Subcutaneous preadipocyte (primary cell): ENCODE measurements at places on chromosomes 4 and X. TPM values are rescaled to one million over a fixed set of nuclear protein-coding genes. Genes with fewer than 3 reads are reported as not detected.

The NEIL3 gene
- 8.5 and 10.8 TPM in 2 replicates for total RNA-seq

The COPS4 gene
- total RNA-seq: 103 and 107 TPM in 2 replicates

The MAML3 gene
- total RNA-seq: 2.9 and 3.3 TPM in 2 replicates

The CLCN5 gene
- 7.7 and 11.3 TPM in 2 replicates for total RNA-seq

The UNC5C gene
- under 0.01 TPM in 2 replicates for total RNA-seq

The S100P gene
- total RNA-seq: 0.20 TPM in 1 of 2 replicates, not detected in the other

The CXCL6 gene
- total RNA-seq: 0.59 and 6.2 TPM in 2 replicates

The ASB9 gene
- total RNA-seq: 2.2 and 2.6 TPM in 2 replicates

The SPOCK3 gene
- total RNA-seq: not detected in 2 replicates

The RAB40A gene
- total RNA-seq: 0.37 and 0.39 TPM in 2 replicates

The TASL gene
- not detected in 2 replicates for total RNA-seq

The NFXL1 gene
- 7.3 and 8.6 TPM in 2 replicates for total RNA-seq

The AFF2 gene
- under 0.01 and 0.37 TPM in 2 replicates for total RNA-seq

The INTS6L gene
- 2.2 and 2.6 TPM in 2 replicates for total RNA-seq

The USP11 gene
- 24.8 and 28.7 TPM in 2 replicates for total RNA-seq

The NMU gene
- total RNA-seq: not detected in 2 replicates

The PLP1 gene
- 1.1 and 1.2 TPM in 2 replicates for total RNA-seq

The GPC4 gene
- 2.0 and 5.5 TPM in 2 replicates for total RNA-seq

The TBC1D19 gene
- total RNA-seq: 21.9 and 27.9 TPM in 2 replicates

The SYP gene
- 0.20 and 0.37 TPM in 2 replicates for total RNA-seq

The ZNF595 gene
- 12.7 and 13.2 TPM in 2 replicates for total RNA-seq

The GPR50 gene
- total RNA-seq: not detected in 2 replicates
